ENCODE measurements at places on chromosomes 5 and 9.

GRCh38 chr5:57166276-57166675, 7.6 kb upstream of the GPBP1 start:
- no peak for DNase-seq
- H3K36me3 ChIP-seq: no peaks in the 10 kb centered on the region
- no peak overlapping the region for H3K27ac ChIP-seq
- no peaks in the 10 kb centered on the region for H3K27me3 ChIP-seq
- H3K4me3 ChIP-seq: no peak overlapping the region

- H3K27me3 ChIP-seq: peaks cover 2% of the 10 kb centered on the region
- H3K4me1 ChIP-seq: no peaks in the 10 kb centered on the region
- no peak for DNase-seq
Observed at GRCh38 chr9:69444791-69445190, 119.8 kb downstream of the ENTREP1 start.

GRCh38 chr5:98902733-98903132, 26.1 kb downstream of the CHD1 start:
- H3K36me3 ChIP-seq: peaks cover 66% of the 10 kb centered on the region
- H3K4me1 ChIP-seq: no peaks in the 10 kb centered on the region
- H3K27ac ChIP-seq: no peak overlapping the region
- H3K4me3 ChIP-seq: no peak overlapping the region
- no peaks in the 10 kb centered on the region for H3K27me3 ChIP-seq
- no peak for DNase-seq

DNA sequence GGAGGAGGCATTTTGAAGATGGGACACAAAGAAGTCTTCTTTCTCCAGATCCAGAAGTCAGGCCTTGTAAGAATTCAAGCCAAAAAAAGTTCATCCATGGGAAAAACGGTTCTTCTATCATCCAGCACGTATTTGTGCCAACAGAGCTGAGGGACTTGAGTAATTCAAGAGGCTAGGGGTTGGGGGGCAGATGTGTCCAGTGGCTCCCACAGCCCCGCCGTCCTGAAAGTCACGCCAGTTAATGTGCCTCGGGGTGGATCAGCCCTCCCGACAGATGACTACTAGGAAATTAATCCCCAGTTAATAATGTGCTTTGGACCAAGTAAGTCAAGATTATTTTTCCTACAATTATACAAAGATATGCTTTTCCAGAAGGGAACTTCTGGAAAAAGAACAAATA, 23.4 kb downstream of the NREP start:
- no peak overlapping the region for H3K27ac ChIP-seq
- DNase-seq: no peak
- no peak overlapping the region for H3K4me3 ChIP-seq
- H3K36me3 ChIP-seq: peaks cover 2% of the 10 kb centered on the region

GRCh38 chr9:105887679-105888078, 193.3 kb downstream of the TMEM38B start:
- H3K4me3 ChIP-seq: no peak overlapping the region
- no peaks in the 10 kb centered on the region for H3K4me1 ChIP-seq
- no peak for DNase-seq
- no peak overlapping the region for H3K27ac ChIP-seq
